T-helper 2 cell treated with Interferon-gamma antibody and Interleukin-4, amounts not matched to agents 100 ng/mL and 5 ng/mL, for 36 hours (primary cell): ENCODE measurements at places on chromosomes 12 and 14. TPM values are rescaled to one million over a fixed set of nuclear protein-coding genes. Genes with fewer than 3 reads are reported as not detected.

Gene PRH2
- total RNA-seq: not detected in 2 replicates

Gene MYH6
- total RNA-seq: 0.05 TPM in 1 of 2 replicates, not detected in the other

Gene NEUROD4
- not detected in 2 replicates for total RNA-seq

Gene KCNMB4
- total RNA-seq: 0.25 and 0.27 TPM in 2 replicates

Gene TMEM106C
- total RNA-seq: 161 and 164 TPM in 2 replicates

Gene NANOG
- total RNA-seq: not detected in 2 replicates
